ENCODE measurements at places on chromosomes 2 and 18. TPM values are rescaled to one million over a fixed set of nuclear protein-coding genes. Genes with fewer than 3 reads are reported as not detected.

The ONECUT2 gene
- polyA plus RNA-seq, result 0.47 TPM

The SRD5A2 gene
- 0.01 TPM for polyA plus RNA-seq

The PARD6G gene
- polyA plus RNA-seq, result 2.3 TPM

DNA sequence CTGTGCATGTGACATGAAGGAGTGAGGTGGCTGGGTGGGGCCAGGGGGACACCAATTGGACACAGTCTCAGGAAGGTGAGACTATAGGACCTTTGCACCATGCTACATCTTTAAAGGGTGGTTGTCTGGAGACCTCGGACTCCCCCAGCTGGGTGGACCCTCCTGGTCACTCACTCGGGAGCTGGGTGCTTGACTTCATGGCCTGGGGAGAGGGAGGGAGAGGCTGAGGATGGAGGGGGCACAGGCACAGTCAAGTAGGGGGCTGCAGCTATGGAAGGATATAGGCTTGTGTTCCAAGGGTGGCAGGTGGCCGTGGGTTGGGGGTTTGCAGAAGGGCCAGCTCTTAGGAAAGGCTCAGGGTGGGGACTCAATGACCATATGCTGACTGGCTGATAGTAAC is 7.1 kb upstream of the CELF4 start:
- no peak for DNase-seq

DNA sequence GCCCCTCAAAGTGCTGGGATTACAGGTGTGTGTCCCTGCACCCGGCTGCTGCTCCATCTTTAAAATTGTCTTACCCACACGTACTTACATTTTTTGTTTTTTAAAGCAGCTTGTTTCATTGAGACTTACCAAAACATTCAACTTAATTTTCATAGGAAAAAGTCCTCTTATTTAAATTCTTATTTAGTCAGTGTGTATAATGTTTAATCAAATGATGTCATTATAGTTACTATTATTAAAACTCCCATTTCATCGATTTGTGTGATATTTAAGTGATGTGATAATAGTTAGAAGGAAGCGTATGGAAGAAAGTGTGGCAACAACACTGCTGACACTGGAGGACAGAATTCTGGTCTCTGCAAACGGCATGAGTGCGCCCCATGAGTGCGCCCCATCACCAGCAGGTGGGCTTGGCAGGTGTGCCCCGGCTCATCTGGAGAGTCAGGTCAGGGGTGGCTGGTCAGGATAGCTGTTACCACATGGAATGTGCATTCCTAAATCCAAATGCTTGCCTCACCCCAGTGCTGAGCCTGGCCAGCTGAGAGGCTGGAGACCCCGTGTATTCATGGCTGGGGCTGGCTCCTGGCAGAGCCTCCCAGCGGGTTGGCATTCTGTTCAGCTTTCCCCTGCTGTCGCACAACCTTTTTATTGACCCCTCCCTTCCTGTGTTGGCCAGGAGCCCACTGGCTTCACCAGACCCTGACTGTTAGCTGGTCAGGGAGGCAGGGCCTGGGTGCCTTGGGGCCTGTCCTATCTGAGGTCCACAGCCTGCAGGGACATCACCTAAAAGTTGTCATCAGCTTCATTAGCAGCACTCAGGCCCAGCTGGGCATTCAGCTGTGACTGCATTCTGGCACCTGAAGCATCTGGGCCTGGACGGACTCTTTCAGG is 79.7 kb downstream of the AGAP1 start:
- DNase-seq, result no peak

GRCh38 chr2:63698786-63699548 is 110.2 kb downstream of the MDH1 start:
- peak; percentile 60 for DNase-seq

DNA sequence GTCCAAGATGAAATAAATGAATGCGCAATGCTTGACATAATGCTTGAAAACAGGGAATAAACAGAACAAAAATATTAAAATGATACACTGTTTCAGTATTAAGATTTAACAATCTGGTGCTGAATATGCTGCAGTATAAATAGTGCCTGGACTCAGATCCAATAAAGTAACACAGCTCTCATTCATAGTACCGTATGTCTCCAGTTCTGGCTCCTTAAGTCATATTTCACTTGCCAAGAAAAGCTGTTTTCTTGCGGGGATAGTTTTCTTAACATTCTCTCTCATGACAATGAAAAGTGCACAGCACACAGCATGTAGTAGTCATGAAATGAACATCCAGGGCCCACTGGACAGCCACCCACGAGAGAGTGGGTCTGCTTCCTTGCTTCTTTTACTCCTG is 74.7 kb downstream of the SATB2 start:
- DNase-seq, result no peak

- no peak for DNase-seq
Observed at GRCh38 chr2:102250278-102250821, 61.0 kb upstream of the IL1RL1 start.

The ARL5A gene
- 32.6 TPM for polyA plus RNA-seq

- no peak for DNase-seq
Observed at GRCh38 chr18:41134426-41134825, 820.6 kb upstream of the PIK3C3 start.

DNA sequence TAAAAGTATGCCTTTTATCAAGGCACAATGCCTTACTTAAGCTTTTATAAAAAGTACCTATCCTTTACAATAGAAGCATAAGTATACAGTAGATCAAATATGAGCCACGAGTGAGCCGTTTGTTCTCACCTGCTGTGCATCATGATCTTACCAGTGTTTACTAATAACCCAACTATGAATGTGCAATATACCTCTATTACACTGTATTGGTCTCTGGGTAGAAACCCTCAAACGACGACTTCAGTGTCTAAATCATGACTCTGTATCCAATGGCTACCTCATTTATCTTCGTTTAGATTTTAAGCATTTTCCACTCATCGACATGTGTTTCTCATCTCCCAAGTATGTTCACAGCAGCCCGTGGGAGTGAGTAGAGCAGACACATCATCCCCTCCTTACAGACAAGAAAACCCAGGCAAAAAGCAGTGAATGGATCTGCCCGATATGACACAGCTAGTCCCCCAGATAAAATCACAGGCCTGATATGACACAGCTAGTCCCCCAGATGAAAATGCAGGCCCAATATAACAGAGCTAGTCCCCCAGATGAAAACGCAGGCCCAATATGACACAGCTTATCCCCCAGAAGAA is 279.8 kb downstream of the TNS1 start:
- no peak for DNase-seq

DNA sequence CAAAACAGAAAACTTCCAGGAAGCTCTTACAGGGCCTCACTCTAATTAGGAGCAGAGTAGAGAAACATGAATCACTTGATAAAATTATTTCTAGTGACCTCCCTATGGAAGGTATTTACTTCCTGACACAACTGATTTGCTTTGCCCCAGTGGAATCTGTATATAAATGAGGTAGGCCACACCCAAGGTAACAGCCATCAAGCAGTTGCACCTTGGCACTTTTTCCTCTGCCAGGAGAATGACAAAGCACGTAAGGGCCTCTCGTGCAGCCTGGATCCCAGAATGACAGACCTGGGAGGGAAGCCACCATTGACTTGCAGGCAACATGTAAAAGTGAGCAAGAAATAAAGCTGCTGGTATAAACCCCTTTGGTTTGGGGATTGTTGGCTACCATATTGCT is 620.0 kb upstream of the SLC39A10 start:
- no peak for DNase-seq

- no peak for DNase-seq
Observed at GRCh38 chr2:139514951-139515350, 734.8 kb upstream of the NXPH2 start.

DNA sequence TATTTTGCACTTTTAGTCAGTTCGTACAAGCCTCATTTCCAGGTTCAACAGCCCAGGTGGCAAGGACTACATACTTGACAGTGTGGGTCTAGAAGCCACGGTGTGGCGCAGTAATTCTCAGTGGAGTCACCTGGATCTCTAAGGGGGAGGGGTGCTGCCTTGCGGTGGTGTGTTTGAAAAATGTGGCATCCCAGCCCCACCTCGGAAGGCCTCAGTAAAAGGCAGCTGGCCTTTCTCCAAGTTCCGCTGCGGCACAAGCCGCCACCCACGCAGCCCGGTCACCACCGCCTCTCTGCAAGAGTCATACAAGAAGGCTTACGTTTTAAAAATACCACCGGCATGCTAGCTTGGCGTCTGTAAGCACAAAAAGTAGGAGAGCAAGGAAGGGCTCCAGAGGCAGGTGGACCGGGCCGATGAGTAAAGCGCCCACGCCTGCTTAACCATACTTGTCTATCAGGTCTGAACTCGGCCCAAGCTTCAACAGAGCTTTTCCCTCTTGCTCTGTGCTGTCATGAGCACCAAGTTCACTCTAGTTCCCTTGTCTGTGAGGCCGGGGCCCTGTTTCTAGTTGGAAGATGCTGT is 49.5 kb downstream of the SPRED2 start:
- DNase-seq, result peak; percentile 74

DNA sequence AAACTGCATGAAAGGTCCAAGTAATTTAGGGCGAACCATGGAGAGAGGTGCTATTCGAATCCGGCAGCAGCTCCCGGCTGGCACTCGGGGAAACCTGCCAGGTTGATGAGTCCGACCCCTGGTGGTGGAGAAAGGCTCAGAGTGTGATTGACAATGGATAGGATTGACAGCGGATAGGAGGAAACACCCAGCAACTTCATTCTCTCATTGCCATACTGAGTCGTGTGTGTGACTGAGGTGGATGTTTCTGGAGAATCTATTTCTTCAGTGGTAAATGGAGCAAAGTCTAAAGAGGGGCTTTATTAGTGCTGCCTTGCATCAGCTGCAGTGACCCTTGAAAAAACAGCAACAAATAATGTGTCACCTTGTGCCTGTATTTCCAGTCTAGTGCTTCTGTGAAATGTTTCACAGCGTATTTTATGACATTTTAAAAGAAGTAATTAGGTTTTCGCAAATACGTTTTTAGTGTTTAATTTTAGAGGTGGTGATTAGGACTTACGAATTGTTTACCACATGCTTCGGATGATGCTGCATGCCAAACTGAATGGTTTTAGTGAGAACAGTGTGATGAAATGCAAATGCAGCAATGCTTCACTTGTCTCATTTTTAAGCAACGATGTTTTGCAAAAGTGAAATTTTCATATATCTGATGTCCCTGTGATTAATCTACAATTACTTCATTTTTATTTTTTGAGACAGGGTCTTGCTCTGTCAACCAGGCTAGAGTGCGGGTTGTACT is 102.0 kb downstream of the DCDC2C start:
- DNase-seq, result peak; percentile 54

DNA sequence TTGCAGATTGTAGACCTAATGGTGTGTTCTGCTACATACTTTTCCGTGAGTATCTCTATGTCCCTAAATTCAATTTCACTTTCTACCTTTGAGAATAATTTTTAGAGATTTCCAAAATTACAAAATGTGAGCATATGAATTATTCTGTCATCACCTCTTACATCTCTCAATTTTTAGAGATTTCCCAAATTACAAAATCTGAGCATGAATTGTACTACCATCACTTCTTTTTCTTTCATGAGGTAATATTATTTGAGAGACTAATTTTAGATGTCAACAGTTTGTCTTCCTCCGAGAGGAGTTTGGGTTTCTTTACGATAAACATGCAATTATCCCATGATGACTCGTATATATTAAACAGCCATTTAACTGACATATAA is 32.1 kb downstream of the INSIG2 start:
- DNase-seq, result no peak

DNA sequence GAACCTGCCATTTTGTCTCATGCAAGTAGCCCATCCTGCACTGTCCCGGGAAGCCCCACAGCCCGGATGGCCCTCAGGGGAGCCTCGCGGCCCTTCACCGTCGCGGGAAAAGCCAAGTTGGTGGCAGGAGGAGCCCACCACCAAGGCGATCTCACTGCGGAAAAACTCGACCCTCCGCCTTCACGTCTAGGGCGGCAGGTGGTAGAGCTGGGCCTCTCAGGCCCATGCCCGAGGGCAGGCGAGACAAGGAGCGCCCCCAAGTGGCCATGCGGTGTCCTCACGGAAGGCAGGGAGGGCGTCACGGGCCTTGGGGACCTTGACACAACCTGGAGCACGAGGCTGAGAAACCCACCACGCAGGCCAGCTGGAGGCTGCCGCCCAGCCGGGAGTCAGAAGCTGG is 34.8 kb upstream of the SKA1 start:
- DNase-seq, result no peak

The HES6 gene
- 6.1 TPM for polyA plus RNA-seq

GRCh38 chr2:157052685-157053224 is 204.8 kb upstream of the GALNT5 start:
- peak; percentile 56 for DNase-seq

DNA sequence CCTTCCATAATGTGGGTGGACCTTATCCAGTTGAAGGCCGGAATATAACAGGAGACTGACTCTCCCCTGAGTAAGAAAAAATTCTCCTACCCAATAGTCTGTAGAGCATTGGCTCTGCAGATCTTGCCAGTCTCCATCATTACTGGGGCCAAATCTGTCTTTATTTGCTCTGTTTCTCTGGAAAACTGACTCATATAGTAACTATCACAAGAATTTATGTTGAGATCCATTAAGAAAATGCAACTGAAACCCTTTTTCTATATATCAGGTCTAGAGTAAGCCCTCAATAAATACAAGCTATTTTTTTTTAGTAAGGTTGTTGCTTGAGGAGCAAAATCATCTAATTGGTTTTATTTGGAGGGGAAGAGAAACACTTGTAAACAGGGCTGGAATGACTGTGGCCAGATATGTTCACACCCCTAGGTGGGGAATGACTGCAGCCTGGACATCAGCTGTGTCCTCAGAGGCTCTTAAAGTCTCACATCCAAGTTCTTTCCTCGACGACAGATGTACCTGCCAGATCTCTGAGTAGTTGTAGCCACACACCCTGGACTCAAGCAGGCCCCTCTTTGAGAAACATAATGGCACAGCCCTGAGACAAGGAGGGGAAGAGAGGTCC is 339.7 kb downstream of the TNS1 start:
- no peak for DNase-seq

GRCh38 chr2:46015671-46016070 is 281.5 kb upstream of the EPAS1 start:
- DNase-seq, result no peak

GRCh38 chr2:223052548-223053483 is 826 bp downstream of the KCNE4 start:
- no peak for DNase-seq

DNA sequence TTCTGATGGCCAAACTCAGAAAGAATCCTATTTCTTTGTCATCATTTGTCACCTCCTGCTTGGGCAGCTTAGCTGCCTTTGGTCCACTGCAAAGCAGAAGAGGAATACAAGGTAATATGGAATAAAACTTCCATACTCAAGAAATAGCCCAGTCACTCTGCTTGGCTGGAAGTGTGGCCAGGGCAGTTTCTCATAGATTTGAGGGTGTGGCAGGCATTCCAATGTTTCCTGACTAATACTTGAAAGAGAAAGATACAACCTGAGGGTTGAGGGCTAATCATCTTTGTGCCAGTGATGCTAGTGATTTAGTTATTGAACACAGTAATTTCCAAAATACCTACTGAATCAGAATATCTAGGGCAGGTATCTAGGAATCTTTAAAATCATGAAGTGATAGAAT is 83.1 kb downstream of the FAM161A start:
- DNase-seq, result peak; percentile 60
